ENCODE measurements at places on chromosomes 4 and X.
A peak's percentile ranks its signal among the peaks of the same experiment; 100 is the strongest.

DNA sequence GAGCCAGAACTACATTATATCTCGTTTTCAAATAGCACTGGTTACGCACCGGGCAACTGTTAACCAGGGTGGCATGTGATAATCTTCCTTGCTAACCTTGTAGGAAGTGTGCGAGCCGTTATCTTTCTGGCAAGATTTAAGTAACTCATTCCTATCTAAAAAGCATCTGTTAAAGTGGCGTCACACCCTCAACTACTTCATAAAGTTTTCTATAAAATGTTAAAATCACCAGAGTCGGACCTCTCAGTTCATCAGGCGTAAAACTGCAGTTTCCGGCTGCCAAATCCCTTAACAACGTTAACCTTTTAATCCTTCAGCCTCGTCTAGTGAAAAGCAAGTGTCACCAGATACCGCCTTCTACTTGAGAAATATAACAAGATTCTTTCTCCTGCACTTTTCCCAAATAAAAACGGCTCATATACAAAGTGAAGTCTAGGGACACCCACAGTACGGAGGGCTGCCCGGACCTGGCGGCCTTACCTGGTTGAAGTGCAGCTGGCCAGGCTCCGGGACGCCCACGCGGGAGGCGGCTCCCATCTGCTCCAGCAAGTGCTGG is 1.2 kb downstream of the SLC39A8 start:
- DNase-seq, result no peak

GRCh38 chr4:88779431-88779830 is 81.8 kb upstream of the NAP1L5 start:
- DNase-seq, result peak; percentile 57

DNA sequence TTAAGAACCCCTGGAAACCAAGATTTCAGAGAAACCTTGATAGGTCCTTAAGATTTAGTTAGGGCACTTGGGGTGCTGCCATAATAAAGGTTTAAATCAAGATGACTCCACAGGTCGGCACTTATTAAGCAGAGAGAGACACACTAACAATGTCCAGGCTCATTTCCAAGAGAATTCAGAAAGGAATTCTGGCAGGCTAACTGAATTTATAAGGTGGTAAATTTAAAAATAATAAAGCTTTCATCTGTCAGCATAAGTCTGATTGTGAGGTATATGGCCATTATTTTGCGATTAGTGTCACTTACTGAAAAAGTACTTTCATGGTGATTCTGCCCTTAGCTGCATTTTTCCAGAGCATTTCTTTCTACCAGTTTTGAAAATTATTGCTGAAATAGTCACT is 472.7 kb downstream of the ARAP2 start:
- DNase-seq, result no peak

- no peak for DNase-seq
These were observed 54.0 kb downstream of the SNX25 start for GRCh38 chr4:185263419-185263818.

GRCh38 chr4:79497001-79497400 is 89.0 kb upstream of the GK2 start:
- no peak for DNase-seq

GRCh38 chr4:135605076-135605475 is 1403.5 kb upstream of the PABPC4L start:
- DNase-seq, result no peak

- no peak for DNase-seq
These were observed 1279.7 kb downstream of the ARAP2 start for GRCh38 chr4:34964613-34965012.

DNA sequence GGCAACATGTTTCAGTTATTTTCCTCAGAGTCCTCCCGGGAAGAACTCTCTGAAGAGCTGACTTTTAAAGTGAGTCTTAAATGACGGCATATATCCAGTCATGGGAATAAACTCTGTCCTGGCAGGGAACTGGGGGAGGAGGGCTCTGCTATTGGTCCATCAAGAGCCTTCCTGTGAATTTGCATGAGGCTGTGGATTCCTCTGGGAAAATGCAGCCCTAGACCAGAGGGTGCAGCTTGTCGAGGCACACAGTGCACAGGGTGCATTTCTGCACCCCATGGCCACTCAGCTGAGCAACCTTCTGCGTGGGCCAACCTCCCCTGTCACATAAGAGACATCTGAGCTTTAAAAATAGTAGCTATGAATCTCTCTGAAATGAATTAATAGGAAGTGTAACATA is 360.0 kb downstream of the GALNTL6 start:
- no peak for DNase-seq

- DNase-seq, result no peak
These were observed 2.3 kb downstream of the FBXL5 start for GRCh38 chr4:15652841-15653240.

GRCh38 chr4:53234111-53234510 is 131.8 kb downstream of the SCFD2 start:
- DNase-seq, result no peak

DNA sequence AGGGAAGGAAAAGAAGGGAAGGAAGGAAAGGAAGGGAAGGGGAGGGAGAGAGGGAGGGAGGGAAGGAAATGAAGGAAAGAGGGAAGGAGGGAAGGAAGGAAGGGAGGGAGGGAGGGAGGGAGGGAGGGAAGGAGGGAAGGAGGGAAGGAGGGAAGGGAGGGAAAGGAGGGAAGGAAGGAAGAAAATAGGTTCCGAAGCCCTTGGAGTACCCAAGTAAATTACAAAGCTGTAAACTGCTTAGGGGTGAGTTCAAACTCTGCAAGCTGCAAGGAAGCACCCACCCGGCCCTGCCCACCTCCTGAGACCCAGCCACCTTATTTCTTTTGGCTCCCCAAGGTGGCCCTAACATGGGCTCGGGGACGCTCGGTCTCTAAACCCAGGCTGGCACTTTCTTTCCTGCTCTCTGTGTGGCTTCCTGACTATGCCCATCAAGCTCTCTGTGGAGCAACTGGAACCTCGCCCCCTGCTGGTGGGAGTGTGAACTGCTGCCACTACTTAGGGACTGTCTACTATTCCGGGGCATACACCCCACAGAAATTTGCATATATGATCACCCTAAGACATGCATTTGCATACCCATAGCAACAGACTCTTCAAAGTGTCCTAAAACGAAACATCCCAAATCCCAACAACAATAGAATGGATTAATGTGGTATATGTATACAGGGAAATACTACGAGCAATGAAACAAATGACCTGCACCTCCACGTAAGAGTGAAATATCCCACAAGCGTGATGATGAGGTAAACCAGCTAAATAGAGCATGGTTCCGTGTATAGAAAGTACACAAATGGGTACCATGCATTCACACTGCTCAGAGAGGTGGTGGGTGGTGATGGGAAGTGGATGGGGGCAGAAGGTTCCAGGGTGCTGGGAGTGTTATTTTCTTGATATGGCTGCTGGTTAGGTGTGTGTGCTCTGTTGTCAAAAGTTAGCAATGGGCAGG is 151.7 kb upstream of the TBL1X start:
- no peak for DNase-seq

- no peak for DNase-seq
These were observed 12.1 kb upstream of the ETNPPL start for GRCh38 chr4:108774809-108775530.

DNA sequence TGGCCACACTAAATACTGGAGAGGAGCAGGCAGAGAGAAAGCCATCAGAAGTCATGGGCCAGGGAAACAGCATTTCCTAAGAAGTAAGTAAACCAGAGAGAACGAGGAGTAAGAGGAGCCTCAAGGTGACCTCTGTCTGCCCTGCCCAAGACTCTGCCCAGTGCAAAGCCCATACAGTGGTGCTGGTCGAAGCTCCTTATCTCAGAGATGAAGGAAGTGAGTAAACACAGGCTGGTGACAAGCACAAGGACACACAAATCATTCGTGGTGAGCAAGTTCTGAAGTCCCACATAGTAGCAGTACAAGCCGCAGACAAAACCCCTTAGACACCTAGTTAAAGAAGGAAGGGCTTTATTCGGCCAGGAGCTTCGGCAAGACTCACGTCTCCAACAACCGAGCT is 62.7 kb downstream of the DCTD start:
- DNase-seq, result no peak

DNA sequence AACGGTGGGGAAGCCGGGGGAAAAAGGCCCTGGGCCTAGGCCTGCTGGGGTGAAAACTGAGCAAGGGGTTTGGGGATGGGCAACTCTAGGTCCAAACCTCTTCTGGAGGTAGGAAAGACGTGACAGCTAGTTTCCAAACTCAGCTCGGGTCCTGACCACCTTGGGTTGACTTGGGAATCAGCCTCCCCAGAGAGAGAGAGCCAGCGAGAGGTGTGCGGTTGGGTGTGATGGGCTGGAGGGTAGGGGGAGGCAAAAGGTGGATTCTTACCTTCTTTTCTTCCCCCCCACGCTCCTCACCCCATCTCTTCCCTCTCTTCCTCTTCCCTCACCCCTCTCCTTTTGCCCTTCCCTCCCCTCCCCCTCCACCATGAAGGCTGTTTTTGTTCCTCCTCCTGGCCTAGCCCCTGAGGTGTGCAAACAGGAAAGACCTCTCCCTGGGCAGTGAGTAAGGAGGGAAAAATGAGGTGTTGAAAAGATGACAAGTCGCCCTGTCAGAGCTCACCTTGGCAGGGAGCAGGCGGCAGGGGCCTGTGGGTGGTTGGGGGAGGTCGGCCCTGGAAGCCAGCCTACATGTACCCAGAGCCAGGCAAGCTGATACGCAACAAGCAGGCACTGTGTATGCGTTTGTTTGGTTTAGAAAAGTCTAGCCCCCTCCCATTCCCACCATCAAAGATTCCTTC is 14.8 kb downstream of the PJA1 start:
- no peak for DNase-seq

DNA sequence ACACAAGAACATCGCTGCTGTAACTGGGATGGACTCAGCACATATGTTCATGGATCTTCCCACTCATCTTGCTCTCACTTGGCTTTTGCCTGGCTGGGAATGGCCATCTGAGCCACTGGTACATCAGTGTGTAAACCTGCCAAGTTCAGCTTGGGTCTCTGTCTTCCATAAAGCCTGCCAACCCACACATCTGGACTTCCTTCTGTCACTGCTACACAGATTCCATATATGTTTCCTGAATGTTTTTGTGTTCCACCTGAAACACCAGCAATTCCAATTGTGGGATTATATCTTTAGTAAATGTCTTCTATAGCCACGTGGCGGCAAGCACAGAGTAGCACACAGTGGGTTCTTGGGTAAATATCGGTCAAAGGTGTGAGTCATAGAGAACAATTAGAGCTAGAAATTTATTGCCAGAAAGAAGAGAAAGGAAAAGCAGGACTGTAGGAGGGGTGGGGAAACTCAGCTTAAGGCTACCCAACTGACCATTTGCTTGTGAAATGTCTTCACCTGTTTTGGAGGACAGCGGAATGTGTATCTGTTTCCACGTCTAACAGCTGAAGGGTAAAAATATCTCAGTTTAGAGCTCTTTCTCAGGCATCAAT is 125.9 kb downstream of the MFAP3L start:
- no peak for DNase-seq

GRCh38 chr4:168619266-168619631 is 122.4 kb downstream of the PALLD start:
- DNase-seq, result no peak

DNA sequence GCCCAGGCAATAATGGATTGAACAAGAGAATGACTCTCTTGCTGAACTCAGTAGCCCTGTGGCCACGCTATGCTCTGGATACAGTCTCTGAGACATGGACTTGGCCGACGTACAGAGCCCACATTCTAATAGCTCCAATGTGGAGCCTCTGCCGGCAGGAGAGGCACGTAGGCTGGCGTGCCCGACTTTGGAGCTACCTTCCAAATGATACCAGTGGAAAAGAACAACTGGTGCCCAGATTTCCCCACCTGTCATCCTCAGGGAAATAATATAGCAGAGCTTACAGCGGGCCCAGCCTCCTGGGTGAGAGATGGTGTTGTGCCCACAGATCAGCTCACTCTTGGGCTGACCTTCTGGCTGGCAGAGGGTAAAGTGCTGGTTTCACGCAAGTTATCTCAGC is 10.6 kb downstream of the NDP start:
- no peak for DNase-seq

GRCh38 chrX:45424326-45424725 is 223.7 kb upstream of the DIPK2B start:
- no peak for DNase-seq

DNA sequence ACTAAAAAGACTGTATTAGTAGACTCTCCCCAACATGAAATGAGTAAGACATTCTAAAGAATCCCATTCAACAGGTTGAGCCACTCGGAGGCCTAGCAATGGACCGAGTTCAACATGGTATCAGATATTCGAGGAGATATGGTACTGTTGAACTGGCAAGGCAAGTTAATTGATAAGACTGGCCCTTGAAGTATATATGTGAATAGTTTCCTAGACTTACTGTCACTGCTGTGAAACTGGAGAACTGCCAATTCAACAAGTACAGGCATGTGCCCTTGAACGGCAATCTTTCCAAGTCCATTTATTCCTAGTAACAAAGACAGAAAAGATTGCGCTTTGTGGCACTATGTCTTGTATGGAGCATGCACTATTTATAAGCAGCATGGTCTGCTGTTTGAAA is 24.4 kb downstream of the FAT1 start:
- DNase-seq, result no peak

DNA sequence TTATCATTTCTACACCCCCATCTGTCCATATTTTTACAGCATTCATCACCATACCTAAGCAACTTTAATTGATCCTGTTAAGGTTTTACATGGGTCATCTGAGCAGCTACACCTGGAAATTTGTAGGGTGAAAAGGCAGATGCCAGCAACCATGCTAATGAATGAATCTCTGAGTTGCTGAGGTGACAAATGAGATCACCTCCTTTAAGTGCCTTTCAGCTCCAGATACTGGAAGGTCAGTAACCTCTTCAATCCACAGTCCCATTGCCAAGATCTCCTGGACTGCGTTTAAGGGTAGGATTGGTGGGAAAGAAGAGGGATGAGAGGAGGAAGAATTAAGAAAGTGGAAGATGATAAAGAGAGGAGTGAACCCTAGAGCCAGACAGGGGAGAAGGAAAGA is 8.5 kb upstream of the BMP3 start:
- DNase-seq, result no peak
